ENCODE measurements at places on chromosomes 4 and X.

GRCh38 chrX:122046226-122046625 is 998.8 kb downstream of the GLUD2 start:
- peak; percentile 36 for DNase-seq

DNA sequence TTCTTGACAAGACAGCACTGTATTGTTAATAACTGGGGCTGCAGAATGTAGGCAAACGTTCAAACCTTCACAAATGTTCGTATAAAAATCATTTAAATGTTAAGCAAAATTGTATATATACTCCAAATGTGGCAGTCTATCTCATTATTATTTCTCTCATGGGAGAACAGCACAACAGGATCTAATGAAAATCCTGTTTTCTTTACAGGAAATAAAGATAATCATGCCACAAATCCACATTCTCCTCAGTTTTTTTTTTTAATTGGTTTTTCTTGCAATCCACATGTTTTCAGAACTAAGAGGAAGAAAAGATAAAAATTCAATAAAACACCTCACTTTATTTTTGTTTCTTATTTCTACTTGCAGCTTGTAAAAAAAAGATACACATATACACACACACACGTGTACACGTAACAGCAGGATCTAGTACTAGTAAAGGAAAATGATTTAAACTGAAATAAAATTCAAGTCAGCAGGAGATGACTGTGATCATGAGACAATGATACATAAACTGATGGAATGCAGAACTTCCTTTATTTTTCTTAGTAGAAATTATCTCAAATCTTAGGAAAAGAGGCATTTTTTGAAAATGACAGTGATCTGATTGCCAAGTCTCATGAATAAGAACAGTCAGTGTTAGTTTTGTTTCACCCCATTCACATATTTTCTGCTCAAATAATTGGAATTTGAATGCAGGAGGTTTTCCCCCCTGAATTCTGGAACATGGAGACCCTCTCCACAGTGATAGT is 11.3 kb downstream of the APBB2 start:
- DNase-seq: no peak

- no peak for DNase-seq
Observed at GRCh38 chr4:174041555-174042105, 241.8 kb downstream of the FBXO8 start.

DNA sequence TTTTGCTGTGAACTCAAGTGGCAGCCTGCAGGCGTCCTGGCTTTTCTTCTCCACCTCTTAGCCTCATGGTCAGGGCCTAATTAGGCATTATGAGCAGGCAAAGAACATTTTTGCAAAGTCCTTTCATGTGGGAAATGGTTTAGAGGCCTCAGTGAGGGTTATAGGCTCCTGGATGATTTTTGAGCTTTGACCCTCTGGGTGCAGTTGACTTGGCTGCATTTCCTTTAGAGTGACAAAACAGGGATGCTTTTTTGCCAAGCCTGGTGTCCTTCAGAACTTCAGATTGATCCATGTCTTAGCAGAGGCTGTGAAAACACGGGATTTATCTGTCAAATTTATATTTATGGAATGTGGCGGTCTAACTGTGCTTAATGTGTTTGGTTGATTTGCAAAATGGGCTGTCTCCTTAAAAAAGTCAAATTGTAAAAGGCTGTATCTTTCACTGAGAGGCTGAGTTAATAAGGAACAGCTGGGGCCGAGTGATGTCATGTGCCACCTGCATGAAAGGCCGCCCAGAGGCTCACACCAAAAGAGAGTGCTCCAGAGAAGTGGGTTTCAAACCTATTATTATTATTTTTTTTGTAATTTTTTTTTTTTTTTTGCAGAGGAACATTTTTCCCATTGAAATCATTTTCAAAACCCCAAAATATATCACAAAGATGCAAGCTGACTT is 192.2 kb upstream of the ARX start:
- DNase-seq: no peak

DNA sequence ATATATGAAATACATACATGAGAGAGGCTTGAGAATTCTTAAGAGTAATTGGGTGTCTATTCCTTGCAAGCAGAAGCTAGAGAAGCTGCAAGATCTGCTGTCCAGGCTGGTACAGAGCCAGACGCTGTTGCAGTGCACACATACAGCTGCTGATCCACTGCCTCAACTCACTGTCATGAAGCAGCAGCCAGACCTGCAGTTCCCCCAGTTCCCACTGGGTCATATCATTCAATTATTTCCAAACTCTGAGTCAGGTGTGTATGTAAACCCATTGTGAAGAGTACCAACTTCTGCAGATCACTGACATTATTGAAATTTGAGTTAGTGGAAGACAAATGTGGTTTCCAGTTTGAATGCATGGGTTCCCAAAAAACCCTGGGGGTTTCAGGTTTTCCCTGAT is 1212.8 kb upstream of the ADGRL3 start:
- no peak for DNase-seq

GRCh38 chr4:2322841-2323240 is 60.9 kb upstream of the MXD4 start:
- DNase-seq: no peak

Measured in DMS153 (cell line).